ENCODE measurements at places on chromosomes 7 and 10.

DNA sequence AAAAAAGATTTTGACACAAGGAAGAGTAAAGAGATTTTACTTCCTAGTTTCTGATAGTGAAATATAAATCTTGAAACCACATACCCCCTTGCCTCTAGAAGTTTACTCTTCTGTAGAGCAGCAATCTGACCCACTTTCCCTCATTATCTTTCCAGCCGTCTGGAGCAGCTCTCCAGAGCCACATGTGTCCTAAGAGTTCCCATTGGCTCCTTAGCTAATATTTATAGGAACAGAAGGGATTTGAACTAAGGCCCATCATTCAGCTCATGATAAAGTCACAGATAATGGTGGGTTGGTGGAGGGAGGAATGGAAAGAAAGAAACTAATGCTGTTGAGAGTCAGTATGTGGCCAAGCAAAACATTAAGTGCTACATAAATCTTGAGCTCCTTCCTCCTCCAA, 121.8 kb downstream of the INHBA start:
- no peak for DNase-seq

DNA sequence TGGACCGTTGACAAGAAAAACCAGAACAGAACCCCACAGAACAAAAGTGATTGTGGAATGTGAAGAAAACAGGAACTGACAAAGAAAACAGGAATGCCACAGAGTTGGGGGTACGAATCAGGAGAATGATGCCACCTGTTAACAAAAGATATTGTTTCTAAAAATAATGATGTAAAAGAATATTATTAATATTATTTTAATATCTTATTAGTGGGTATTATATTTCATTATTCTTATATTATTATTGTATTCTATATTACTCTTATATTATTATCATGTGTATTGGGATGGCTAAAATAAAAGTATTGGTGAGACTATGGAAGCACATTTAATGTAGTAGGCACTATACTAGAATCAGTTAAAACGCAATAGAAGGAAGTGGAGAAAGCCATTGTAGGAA, 659.0 kb upstream of the PCDH15 start:
- DNase-seq, result no peak

GRCh38 chr10:13528875-13529713, at the start of gene BEND7:
Gene BEND7, minus strand, starts transcription at chr10:13529014. Its CDS starts 481 bp downstream, at chr10:13528533.
- no peak for DNase-seq

- DNase-seq, result no peak
These were observed 34.5 kb downstream of the EZH2 start for GRCh38 chr7:148849393-148850098.

GRCh38 chr7:92827464-92828120, 8.8 kb downstream of the CDK6 start:
- DNase-seq, result no peak

DNA sequence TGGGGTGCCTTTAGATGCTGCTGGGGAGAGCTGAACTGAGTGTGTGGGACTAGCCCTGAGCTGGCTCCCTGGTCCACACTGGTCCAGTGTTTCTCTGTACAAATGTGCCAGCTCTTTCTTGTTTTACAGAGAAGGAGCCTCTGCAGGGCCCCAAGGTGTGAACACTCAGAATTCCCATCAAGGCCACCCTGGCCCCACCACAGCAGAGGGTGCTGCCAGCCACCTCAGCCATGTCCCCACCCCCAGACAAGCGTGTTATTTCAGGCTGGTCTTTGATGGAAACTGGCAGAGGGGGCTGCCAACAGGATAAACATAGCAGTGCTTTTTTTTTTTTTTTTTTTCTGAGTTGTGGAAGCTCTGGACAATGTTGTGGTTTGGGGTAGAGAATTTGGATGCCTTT, 68.5 kb upstream of the LRRC18 start:
- no peak for DNase-seq

DNA sequence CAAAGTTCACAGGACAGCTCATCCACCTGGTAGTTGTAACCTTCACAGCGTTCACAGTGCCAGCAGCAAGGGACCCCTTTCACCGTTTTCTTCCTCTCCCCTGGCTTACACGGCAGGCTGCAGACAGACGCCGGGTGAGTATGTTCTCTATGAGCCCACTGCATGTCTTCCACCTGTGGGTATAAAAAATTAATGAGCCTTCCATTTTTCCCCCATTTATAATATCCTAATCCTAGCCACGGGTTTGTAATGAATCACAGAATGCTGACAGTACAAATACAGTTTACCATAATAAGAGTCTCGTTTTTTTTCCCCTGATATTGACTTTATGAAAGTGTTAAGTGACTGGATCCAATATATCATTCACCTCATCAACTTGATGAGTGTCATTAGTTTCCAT, 719.0 kb downstream of the GRM8 start:
- no peak for DNase-seq

- DNase-seq, result no peak
These were observed 74.0 kb downstream of the DOCK4 start for GRCh38 chr7:112132051-112132694.

DNA sequence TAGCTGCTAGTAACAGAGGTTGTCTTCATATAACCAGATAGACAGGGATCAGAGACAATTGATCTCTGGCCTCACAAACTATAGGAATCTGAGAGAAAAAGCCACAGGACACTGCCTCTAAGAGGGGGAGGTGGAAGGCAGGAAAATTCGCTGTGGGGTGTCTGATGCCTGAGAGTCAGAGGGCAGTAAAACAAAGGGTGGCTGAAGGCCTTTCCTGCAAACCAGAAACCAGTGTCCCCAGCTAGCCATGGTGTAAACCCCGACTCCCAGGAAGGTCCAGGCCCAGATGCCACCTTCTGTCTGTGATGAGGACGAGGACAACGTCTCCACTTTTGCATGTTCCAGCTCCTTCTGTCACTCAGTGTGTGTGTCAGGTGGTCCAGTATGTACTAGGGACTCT, 215.1 kb downstream of the ADARB2 start:
- DNase-seq, result no peak

DNA sequence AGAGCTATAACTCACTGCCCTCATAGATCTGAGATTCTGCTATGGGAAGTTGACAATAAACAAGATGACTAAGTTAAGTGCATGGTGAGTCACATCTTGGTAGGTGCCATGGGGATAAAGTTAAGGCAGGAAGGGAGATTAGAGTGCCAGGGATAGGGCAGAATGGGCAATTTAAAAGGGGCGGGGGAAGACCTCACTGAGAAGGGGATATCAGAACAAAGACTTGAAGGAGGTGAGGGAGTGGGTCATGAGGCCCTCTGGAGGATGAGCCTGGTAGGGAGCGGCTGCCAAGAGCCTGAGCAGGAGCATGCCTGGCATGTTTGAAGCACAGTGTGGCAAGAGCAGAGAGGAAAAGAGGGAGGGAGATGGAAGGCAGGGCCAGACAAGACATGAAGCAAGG, 34.8 kb upstream of the INMT start:
- DNase-seq, result no peak

- no peak for DNase-seq
These were observed 16.9 kb downstream of the CYP26A1 start for GRCh38 chr10:93090619-93091018.

GRCh38 chr7:80362010-80362618, 149.8 kb downstream of the GNAT3 start:
- no peak for DNase-seq

DNA sequence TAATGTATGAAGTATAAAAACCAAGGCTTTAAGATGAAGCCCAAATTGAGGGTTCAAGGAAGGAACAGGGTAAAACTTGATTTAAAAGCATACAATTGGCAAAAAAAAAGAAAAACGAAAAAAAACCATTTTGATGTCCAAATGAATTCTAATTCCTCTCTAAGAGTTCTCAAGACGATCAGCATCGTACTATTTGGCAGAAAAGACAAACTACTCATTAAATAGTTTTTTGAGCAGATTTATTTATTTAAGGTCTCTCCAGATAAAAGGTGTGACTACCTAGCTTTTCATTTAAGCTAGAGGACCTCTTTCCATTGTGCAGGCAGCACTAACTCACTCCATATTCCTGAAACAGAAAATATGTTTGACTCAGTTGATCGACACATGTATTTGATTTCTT, 245.0 kb downstream of the KIAA1217 start:
- no peak for DNase-seq

GRCh38 chr7:135175931-135176330, 5.4 kb upstream of the CYREN start:
- no peak for DNase-seq

GRCh38 chr7:4500812-4501211, 181.3 kb upstream of the FOXK1 start:
- DNase-seq, result no peak

DNA sequence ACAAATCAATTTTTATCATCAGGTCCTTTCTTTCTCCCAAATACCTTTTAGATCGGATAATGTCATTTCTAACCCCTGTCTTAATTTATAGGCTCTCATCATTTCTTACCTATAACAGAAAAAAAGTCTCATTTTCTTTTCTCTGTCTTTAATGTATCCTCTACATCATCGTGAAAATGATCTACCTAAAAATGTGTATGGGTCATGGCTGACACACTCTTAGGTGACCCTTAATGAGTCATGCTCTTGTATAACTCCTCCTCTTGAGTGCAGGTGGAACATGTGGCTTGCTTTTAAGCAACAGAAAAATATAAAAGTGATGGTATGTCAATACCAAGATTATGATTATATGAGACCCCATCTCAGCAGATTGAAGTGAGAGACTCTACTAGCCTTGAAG, 139.4 kb downstream of the SEMA3C start:
- no peak for DNase-seq

GRCh38 chr7:68977385-68978055, 620.8 kb upstream of the AUTS2 start:
- no peak for DNase-seq

DNA sequence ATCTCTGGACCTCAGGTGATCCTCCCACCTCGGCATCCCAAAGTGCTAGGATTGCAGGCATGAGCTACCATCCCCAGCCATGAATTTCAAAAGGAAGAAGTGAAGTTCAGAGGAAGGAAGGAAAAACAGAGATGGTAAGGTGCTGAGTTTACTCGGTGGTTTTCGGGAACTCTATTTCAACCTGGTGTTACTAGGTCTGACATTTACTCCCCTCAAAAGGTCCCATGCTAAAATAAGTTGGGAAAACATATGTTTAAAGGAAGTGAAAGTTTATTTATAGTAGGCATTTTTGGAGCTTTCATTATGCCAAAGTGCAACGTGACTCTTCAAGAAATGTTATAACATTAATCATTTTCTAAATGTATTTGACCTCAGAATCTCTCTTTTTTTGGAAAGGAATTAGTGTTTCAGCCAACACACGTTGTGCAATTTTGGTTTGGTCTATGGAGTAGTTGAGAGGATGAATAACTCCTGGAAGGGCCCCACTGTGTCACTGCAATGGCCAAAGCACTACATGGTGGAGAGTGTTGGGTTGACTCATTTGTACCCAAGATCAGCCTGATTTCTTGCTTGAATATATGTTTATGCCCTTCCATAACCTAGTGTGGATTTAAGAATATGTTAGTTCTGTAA, 114.7 kb upstream of the FAM171A1 start:
- no peak for DNase-seq

- no peak for DNase-seq
These were observed 2.9 kb upstream of the ZNF33A start for GRCh38 chr10:38007551-38007950.

GRCh38 chr10:10726101-10726500, 291.6 kb upstream of the CELF2 start:
- DNase-seq, result no peak

Measured in urinary bladder (tissue), 4 donors.